ENCODE measurements at places on chromosomes 5 and 9.

- no peak for DNase-seq
These were observed 87.0 kb upstream of the TLE1 start for GRCh38 chr9:81776390-81776789.

- peak; percentile 65 for DNase-seq
These were observed 13.9 kb downstream of the TLR4 start for GRCh38 chr9:117718085-117718484.

- DNase-seq, result peak; percentile 100
These were observed 62.0 kb downstream of the ANKH start for GRCh38 chr5:14809369-14810155.

GRCh38 chr5:172553167-172553566 lies 87.9 kb upstream of the NEURL1B start:
- DNase-seq, result no peak

GRCh38 chr5:54936201-54936600 lies 49.2 kb downstream of the ESM1 start:
- no peak for DNase-seq

DNA sequence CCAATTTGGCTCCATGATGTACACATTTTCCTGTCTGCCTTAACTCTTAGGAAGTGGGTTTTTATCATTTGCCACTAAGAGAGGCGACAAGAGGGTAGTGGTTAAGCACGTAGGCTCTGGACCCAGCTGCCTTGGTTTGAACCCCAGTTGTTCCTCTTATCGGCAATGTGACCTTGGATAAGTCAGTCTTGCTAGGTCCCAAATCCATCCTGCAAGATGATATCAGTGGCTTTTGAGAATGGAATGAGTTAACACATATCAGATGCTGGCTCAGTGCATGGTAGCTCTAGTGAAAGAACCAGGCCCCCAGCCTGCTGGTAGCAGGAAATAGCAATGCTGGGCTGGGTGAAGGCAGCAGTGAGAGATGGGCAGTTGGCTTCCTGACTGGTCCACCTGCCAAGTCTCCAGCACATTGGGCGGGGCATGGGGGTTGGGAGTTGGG lies 72.5 kb downstream of the STK10 start:
- DNase-seq, result no peak

DNA sequence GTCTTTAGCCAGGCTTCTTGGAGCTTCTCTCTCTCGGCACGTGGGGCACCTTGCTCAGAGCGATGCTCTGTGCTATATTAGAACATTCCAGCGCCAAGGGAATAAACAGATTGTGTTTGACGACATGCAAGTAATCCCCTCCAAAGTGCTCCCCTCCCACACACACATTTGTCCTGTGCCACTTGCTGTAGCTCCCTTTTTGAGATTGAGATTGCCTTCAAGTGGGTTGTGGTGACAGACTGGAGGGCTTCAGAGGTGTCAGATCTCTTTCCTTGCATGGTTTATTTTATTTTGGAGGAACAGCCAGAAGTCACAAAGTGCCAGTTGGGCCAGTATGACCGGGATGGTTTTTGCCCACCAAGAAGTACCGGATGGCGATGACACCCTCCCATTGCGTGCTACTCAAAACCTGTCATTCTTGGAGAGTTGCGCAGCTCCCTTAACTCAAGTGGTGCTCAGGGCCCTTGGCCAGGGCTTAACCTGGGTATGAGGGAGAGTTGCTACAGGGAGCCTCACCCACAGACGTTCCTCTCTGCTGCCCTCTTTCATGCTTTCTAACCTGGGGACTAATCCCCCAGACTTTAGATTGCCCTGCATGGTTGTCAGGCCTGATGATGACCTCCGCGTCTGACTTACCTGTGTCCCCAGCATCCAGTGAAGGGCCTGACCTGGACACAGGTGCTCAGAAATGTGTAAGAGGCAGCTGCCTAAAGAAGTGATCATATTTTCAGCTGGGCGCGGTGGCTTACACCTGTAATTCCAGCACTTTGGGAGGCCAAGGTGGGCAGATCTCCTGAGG lies 18.8 kb upstream of the RPL26L1 start:
- DNase-seq, result no peak

GRCh38 chr9:122053064-122053463 lies 40.0 kb downstream of the TTLL11 start:
- DNase-seq, result no peak

- peak; percentile 88 for DNase-seq
These were observed 865 bp upstream of the SLC22A4 start for GRCh38 chr5:132293066-132293991.

DNA sequence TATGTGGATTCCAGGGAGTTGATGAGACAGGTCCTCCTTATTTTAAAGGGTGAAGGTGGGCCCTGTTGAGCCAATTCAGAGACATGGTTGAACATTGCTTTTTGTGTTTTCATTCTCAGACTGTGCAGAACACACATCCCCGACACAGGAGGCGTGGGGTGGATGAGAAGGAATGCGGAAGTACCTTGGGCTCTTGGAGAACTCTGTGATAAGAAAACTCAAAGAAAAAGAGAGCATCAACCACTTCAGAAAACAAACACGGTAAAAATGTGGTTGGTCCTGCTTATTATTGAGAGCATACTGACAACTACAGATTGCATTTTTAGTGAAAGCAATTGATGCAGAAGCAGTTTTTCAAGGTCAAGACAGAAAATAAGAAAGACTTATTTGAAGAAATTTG lies 659.8 kb downstream of the IRX1 start:
- DNase-seq, result no peak

- DNase-seq, result peak; percentile 71
These were observed 193.3 kb downstream of the NTRK2 start for GRCh38 chr9:84862810-84863287.

DNA sequence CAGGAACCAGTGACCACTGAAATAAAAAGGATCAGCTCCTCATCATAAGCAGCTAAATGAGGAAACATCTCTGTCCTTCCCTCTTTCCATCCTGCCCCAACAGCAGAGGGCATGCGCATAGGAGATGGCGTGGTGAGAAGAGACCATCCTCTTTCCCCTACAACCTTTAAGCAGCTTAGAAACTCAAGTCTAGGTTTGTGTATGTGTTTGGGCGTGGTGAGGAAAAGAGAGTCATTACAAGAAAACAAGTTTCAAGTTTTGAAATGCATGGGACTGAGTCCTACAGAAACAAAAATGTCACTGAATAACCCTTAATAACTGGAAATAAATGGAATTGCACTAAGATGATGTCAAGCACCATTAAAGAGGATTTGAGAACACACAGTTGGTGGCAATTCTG lies 96.4 kb upstream of the IL12B start:
- DNase-seq, result no peak

- DNase-seq, result no peak
These were observed 253 bp downstream of the SLC12A2 start for GRCh38 chr5:128083811-128084227.

DNA sequence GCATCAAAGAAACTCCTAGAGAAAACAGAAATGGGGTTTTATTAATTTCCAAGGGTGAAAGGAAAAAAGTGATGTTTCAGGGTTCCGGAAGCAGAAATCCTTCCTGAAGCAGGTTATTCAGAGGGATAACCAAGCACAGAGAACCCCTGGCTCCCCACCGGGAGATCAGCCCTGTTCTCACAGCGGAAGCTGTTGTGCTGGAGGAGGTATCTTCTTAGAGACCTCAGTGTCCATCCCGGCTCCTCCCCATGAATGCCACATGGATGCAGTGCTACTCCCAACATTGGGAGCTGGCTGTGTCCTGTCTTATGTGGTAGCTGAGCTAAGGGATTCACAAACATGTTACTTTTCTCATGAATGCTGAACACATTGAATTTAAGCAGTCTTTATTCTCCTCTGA lies 80.9 kb upstream of the IRX2 start:
- DNase-seq, result no peak

- peak; percentile 45 for DNase-seq
These were observed 306.6 kb upstream of the KIF2A start for GRCh38 chr5:61999371-61999770.

GRCh38 chr9:126165755-126166154 lies 160.9 kb upstream of the MVB12B start:
- DNase-seq, result no peak
